ENCODE measurements at places on chromosomes 1 and 21.

GRCh38 chr1:156709031-156709430 lies 3.6 kb upstream of the CRABP2 start:
- DNase-seq = no peak

GRCh38 chr1:8214501-8215173 lies 103.3 kb upstream of the SLC45A1 start:
- DNase-seq = no peak

DNA sequence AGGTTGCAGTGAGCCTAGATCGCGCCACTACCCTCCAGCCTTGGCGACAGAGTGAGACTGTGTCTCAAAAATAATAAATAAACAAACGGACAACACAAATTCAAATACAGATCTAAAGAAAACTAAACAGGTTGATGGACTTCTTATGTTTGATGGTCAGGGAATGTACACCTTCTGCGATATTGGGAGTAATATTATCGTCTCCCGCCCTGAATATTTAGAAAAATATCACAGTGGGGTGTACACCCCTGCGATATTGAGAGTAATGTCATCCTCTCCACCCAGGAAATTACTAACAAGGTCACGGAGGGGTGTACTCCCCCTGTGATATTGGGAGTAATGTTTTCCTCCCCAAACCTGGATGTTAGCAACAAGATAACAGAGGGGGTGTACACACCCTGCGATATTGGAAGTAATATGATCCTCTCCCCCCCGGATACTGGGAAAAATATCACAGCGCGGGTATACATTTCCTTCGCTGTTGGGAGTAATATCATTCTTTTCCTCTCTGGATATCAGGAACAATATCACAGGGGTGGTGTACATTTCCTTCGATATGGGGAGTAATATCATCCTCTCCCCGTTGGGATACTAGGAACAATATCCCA lies 1.4 kb upstream of the CFAP298 start:
- DNase-seq = no peak

GRCh38 chr1:111878649-111879048 lies 110.8 kb downstream of the KCND3 start:
- no peak for DNase-seq

GRCh38 chr1:184212649-184213314 lies 161.3 kb downstream of the TSEN15 start:
- DNase-seq = no peak

DNA sequence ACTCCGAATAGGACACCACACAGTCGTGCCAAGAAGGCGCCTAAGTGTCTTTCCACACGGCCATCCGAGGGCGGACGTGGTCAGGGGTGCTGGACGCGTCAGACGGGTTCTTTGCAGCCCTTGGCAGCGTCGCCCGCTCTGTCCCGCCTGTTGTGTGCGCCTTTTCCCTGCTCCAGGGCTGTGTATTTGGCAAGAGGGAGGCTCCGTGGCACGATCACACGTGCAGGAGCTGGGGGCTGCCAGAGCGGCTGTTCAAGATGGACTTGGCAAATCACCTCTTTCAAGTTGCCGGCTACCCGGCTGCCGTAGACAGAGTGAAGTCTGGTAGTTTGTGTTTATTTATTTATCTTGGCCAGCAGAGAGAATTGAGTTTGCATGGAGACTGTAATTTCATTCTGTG lies 31.9 kb downstream of the PRKCZ start:
- no peak for DNase-seq

- DNase-seq = no peak
These were observed 34.1 kb downstream of the KRTAP20-3 start for GRCh38 chr21:30676737-30677136.

DNA sequence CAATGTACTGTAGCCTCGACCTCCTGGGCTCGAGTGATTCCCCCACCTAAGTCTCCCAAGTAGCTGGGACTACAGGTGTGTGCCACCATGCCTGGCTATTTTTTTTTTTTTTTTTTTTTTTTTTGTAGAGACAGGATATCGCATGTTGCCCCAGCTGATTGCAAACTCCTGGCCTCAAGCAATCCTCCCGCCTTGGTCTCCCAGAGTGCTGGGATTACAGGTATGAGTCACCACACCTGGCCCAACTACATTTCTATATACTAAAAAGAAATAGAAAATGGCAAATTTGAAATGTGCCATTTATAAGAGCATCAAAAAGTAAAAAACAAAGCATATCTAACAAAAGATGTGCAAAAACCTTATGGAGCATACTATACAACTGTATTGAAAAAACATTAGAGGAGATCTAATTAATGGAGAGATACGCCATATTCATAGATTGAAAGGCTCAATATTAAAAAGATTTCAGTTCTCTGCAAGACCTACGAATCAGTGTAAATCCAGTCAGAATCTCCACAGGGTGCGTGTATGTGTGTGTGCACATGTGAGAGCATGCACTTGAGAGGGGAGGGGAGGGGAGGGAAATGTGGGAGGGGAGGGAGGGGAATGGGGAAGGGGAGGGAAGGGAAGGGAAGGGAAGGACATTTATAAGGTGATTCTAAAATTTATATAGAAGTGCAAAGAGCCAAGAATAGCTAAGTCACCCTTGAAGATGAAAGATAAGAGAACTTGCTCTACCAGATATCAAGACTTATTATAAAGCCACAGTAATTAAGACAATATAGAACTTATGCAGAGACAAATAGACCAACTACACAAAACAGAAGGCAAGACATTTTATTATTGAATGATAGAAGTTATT lies 15.5 kb upstream of the PADI4 start:
- no peak for DNase-seq

DNA sequence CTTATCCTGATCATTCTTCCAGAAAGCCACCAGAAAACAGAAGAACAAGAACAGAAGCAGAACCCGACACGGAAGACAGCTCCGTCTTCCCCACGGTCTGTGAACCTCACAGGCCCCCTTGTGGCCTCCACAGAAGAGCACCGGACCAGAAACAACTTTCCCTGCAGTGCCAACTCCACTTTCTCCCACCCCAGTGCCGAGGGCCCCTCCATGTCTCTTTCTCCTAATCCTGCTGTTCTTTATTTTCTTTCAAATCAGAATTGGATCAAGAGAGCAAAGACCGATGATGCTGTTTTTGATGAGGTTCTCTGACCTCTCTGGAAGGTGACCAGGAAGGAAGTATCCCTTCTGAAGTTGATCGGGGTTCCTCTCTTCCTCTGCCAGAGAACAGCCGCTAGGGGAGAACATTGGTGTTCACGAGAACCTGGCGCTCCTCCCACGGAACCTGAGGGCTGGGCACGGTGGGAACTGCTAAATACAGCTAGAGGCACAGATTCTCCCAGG lies 58.9 kb upstream of the CTTNBP2NL start:
- no peak for DNase-seq

DNA sequence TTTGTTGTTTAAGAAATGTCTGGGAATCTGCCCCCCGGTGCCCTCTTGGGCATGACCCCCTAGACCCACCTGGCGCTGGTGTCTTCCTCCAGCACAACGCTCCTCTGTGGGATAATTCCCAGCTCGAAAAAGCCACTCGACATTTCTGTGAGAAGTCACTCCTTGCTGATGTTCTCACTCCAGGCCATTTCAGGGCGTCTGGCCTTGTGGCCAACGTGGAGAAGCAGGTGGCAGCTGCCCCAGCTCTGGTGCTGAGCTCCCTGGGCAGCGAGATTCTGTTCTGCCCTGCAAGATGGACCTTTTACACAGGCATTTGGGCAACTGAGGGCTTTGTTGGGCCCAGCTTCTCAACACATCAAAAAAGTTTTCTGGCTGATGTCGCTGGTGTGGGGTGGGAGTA lies 147.7 kb upstream of the WNT4 start:
- no peak for DNase-seq

DNA sequence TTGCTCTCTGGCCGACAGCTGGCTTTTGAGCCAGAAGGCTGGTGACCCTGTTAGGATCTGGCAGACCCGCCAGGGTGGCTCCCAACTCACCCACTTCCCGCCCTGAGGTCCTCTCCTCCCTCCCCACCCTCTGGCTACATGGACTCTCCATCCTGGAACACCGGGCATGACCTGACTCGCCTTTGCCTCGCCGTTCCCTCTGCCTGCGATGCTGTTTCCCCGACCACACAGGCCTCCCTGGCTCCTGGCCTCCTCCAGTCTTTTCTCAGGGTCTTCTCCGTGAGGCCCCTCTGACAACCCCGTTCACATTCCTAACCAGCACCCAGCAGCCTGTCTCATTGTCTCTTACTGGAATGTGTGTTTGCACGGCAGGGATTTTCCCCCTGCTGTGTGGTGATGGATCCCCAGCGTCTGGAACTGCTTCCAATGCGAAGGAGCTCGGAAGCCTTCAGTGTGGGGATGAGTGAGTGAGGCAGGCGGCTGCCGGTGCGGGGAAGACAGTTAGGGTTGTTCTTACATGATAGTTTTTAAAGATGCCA lies 46.0 kb upstream of the POFUT2 start:
- DNase-seq = no peak

DNA sequence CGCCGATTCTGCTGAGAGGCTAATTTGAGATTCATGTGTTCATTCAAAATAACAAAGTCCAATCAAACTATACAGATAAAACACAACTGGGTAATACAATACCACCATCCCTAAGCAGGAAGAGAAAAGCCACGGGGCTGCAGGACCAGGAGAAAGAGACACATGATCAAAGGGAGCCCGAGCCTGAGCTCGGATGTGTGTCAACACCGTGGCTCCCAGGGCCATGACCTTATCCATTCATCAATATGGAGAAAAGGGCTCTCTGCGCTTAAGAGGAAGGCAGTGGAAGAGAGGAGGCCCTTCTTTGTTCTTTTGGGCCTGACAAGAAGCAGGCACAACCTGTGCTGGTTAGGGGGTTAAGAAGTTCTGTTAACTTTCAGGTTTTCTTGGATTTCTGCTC lies 56.7 kb downstream of the HUNK start:
- no peak for DNase-seq

DNA sequence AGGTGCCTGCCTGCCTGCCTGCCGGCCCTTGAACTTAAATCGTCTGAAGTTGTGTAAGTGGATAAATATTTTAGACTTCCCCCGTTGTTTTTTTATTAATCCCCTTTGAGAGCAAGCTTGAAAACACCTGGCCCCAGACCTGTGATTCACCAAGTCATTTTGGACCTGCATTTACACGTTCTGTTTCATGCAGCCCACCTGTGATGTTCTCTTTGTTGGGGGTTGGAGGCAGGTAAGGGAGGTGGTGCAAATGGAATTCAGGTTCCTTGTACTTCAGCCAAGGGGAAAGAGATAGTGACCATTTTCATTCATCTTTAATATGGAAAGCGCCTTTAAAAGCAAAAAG lies 1.2 kb downstream of the SLC37A1 start:
- no peak for DNase-seq

DNA sequence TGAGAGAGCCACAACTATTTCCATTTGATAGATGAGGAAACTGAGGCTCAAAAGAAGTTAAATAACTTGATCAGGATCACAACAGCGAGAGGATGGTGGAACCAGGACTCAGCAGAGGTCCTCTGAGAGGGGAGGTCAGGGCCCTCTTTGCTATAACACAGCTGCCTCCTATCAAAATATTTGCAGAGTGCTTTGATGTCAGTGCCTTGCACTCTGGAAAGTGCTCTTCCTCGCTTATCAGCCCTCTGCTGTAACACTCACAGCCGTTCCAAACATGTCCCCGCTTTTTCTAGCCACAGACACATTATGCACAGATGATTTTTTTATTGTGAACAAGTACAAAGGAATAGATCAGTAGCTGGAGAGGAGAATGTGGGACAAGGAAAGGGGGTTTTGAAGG lies 71.8 kb upstream of the ARHGAP29 start:
- no peak for DNase-seq

DNA sequence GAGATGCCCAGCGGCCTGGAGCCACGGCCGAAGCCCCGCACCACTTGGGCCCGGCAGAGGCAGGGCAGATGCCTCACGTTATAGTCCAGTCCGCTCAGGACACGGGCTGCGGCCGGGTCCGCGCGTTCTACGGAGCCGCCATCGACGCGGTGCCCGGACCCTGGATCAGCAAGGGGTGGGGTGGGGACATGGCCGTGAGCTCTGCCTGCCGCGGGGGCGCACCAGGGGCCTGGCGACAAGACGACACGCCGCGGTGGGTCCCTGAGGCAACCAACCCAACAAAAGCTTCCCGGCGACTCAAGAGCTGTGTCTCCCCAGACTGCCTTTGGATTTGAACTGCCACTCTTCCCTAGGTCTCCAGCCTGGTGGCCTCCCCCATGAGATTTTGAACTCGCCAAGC lies 211.4 kb upstream of the GREM2 start:
- no peak for DNase-seq

- DNase-seq = no peak
These were observed 1489.1 kb downstream of the BRINP3 start for GRCh38 chr1:188988589-188988988.

GRCh38 chr1:201554190-201554600 lies 15.3 kb downstream of the NAV1 start:
- no peak for DNase-seq

DNA sequence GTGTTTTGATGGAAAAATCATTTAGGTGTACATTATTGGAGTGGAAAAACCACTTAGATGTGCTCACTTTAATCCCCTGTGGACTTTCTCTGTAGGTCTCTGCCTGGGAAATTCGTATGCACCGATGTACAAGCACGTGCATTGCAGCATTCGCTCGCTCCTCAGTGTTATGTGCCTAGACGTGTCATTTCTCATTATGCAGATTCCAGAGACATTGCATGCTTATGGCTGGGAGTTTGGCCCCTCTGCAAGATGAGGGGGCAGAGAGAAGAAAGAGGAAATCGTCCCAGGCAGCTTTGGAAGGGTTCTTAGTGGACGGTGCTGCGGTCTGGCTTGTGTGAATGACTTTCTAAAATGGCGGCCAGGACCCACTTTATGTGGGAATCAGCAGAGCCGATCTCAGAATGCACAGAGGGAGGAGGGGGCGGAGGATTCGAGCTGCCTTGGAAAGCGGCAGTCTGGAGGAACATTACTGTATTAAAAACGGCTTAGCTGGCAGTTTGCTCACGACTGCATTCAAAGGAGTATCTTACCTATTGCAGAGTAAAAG lies 2.3 kb downstream of the SPEN start:
- DNase-seq = no peak

DNA sequence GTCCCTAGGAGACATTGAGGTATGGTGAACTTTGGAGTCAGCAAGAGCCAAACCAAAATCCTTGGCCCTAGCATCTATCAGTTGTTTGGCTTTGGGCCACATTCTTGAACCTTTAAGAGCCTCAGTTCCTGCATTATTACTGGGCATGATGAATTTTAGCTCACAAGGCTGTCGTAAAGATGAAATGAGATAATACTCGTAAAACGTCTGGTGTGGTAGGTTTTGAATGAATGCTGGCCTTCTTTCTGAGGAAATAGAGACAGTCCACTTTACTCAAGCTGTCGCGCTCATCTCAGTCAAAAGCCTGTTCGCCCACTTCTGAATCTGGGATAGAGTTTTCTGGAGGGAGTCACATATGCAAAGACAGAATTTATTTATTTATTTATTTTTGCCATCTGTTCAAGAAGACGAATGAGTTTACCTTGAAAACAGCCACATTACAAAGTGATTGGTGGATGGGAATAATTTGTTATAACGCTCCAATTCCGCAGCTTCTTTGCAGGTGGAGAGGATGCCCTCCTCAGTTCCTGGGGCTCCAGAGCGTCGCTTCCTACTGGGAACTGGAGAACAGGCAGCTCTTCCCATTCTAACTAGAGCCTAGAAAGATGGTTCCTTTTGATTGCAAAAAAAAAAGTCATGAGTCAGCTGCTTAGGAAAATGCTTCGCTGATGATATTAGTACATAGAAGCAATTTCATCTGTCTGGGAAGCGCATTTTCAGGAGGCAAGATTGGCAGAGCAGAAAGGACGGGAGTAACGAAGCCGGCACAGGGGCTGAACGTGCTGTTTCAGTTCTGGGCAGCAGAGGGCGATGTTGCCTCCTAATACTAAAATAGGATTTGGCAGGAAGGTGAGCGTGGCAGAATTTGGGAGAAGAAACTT lies 49.9 kb upstream of the CYP2J2 start:
- no peak for DNase-seq
